ENCODE measurements at places on chromosomes 2 and 18.

DNA sequence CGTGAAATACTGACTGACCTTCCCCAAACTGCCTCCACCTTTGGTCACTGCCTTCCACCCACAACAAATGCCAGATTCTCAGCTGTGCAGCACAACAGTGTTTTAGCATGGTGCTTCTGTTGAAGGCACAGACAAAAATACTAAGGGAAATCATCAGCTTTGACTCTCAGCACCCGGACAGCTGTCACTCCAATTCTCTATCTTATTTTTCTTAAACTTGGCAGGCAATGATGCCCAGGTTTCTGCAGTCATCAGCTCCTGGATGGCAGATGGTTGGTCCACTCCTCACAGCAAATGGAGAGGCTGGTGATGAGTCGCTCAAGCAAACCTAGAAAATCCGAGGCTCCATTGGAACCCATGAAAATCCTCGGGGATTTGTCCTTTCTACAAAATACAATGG is 2.9 kb upstream of the FAM124B start:
- no peak for DNase-seq

DNA sequence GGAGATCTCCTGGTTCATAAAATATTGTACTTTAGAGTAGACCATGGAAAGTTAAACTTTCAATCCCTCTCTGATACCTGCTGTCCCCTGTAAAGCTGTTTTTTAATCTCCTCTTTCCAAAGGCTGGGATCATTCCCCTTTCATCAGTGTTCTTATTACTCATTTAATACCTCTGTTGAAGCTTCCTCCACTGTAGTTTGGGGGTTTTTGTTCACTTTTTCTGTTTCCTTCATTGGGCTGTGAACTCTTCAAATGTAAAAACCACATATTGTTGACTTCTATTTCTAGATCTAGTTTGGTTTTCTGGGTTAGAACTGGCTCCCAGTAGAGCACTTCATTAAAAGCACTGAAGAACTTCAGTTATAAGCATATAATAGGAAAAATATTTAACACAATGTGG is 598.1 kb downstream of the RNF144A start:
- no peak for DNase-seq

DNA sequence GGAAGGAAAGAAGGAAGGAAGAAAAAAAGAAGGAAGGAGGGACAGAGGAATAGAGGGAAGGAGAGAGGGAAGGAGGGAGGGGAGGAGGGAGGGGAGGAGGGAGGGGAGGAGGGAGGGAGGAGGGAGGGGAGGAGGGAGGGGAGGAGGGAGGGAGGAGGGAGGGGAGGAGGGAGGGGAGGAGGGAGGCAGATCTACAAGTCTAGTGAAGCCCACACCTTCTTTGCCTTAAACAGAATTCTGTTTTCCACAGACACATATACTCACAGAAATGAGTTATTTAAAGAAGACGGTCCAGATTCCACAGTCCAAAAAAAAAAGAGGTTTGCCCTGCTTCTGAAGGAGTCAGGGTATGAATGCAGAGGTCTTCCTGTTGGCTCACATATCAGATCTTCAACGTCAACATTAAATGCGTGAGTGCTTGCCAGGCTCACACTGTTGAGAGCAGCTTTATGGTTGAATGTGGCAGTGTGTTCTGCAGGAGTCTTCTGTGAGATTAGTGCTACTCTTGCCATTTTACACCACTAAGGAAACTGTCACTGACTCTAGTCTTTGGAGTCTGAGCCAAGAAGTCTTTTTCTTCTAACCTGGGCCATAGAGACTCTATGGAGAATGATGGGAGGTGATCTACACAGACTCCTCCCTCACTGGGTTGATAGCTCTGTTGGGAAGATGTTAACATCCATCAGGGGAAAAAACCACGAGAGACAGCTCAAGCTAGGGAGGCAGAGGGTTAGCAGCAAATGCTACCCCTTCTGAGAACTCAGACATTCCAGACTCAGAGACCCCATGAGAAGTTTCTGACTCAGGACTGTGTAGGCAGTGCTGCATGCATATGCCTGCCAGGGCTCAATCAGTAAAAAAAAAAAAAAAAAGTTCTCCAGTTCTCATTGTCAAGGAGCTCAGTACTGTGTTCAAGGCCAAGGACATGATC is 23.3 kb downstream of the PAX8 start:
- DNase-seq, result no peak

DNA sequence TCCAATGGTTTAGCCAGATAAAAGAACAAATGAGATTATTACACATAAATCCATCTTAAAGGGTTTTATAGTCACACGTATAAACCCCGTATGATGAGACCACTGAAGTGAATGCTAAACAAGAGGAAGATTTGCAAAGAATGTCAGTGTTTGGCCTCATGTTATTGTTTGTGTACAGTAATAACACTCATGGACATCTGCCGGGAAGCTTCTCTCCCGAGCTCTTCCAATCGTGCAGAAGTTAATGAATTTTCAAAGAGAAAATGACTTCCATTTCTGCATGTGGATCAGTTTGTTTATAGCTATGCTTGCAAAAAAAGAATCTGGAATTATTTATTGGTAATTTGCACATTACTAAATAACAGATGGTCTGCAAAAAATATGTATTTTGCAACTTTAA is 88.5 kb upstream of the APCDD1 start:
- DNase-seq, result no peak

DNA sequence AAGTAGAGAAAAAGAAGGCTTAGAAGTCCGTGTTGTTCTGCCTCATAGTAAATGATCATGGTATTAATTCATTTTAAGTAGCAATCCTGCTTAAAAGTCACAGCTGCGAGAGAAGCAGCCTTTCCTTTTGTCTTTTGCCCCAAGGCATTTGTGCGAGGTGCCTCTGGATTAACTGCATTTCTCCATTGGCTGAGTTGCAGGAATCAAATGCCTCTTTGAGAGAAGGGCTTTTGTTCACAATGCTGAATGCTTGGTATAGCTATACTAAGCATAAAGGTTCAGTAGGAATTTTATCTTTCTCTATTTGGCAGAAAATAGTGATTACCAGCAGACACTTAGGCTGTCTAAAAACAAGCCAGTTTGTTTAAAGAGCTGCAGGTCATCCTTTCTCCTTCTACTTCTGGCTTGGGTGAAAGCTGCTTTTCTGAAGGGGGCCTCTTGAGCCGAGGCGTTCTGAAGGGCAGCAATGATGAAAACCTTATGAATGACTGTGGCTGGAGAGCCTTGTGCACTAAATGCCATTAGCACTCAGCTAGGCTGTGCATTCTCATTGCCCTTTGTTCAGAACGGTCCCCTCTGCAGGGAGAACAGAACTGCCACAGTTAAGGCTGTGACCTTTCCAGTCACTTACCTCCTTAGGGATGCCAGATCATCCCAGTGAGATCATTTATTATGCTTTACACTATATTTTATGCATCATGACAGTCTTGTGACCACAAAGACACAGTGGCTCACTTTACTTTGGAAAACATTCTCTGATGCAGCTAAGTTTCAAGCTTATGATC is 68.8 kb upstream of the TMEM87B start:
- DNase-seq, result no peak

DNA sequence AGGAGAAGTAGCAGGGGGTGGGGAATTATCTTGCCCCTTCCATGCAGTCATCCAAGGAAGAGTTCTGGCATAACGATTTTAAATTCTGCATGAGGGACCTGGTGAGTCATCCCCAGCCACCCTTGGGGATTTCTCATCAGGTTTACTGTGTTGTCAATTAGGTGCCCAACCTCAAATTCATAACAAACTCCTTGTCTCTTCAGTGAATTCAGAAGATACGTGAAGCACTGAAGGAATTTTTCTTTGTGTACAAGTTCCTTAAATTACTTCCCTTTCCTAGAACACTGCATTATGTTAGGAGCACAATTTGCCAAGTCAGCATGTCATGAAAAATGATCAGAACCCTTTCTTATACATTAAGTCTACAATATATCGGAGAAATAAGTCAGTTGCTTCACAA is 70.8 kb upstream of the NOSTRIN start:
- no peak for DNase-seq
